NCI-H1092 treated with DMSO at 0.1 percent for 48 hours (cell line): ENCODE measurements at places on chromosomes 7 and 10.
A peak's percentile ranks its signal among the peaks of the same experiment; 100 is the strongest.

- no peak for DNase-seq
Measured at GRCh38 chr10:20173046-20173445, 356.8 kb downstream of the PLXDC2 start.

GRCh38 chr7:10474048-10474447, 499.6 kb upstream of the PHF14 start:
- DNase-seq = no peak

DNA sequence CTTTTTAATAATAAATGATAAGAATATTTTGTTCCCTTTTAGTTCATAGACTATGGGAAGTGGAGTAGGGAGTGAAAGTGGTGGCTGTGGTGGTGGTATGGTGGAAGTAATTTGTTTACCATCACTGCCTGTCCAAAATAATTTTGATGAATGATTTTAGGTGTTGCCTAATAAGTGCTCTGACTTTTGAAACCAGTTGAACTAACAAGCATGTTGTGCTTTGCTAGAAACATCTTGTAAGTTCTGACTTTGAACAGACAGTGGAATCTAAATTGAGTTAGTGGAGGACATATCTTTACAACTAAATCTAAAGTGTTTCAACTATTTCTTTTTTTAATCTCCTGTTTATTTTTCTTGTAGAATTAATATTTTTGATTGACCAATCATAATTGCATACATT, 49.7 kb downstream of the ZEB1 start:
- no peak for DNase-seq

DNA sequence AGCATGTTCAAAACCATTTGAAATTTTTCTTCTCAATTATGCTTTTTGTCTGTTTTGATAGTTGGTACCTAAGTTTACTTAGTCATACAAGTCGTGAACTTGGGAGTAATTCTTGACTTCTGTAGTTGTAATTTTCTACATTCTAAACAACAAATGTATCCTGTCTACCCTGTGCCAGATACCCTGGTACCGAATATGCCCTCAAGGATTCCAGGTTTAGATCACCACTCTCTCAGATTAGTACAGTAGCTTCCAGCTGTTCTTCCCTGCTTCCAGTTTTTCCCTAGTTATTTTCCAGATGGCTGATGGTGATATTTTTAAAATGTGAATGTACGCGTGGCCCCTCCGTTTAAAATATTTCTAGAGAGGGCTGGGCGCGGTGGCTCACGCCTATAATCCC, 6.5 kb downstream of the STAM start:
- DNase-seq = no peak

DNA sequence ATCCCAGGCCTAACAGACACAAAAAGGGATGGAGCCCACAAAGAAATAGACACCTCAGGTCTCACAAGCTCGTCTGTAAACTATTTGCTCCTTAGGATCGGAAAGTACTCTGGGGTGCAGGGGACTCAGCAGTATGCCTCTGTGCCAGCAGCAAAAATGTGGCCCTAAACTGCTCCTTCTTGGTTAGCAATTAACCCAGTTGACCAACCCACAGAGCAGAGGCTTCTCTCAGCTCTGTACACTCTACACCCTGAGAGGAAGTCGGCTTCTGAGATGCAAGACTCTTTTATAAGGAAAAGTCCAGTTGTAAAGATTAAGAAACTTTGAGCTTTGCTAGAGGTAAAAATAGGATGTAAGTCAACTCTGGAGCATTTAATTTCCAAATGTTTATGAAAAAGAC, 156.3 kb upstream of the PRSS58 start:
- no peak for DNase-seq

DNA sequence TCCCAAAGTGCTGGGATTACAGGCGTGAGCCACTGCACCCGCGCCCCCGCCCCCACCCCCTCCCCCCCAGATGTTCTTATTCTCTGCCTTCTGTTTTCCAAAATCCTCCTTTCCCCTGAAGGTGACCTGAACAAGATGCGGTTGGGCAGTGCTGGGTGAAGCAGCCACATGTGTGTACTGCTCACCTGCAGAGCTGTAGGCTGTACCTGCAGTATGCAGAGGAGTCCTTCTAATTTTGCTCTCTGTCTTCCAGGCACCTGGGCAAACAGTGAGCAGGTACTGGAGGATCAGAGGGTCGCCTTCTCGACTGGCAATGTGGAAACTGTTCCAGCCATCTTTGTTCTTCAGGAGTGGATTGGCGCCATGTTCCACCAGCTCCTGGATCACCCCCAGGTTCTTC, 2.1 kb downstream of the ANKRD16 start:
- no peak for DNase-seq

DNA sequence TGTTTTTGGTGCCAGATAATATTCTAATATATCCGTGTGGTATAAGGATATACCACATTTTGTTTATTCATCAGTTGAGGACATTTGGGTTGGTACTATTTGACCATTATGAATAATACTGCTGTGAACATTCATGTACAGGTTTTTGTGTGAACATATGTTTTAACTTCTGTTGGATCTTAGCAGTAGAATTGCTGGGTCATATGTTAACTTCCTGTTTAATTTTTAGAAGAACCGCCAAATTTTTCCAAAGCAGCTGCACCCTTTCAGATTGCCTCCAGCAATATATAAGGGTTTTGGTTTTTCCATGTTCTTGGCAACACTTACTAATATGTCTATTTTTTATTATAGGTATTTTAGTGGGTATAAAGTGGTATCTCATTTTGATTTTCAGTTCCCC, 22.8 kb downstream of the VPS26A start:
- no peak for DNase-seq

DNA sequence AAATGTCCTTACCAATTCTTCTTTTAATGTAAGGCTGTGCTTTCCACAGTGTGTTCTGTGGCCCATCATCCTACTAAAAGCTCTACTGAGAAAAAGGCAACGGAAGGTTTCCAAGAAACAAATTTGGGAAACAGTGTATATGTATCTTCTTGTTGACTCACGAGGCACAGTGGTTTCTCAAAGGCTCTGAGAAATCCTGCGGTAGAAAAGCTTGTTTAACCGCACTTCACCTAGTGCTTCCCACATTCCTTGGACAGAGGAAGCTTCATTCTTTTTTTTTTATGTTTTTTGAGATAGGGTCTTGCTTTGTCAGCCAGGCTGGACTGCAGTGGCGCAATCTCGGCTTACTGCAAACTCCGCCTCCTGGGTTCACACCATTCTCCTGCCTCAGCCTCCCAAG, 84.5 kb downstream of the TACC2 start:
- DNase-seq = no peak

GRCh38 chr7:39130857-39131526, 153.3 kb downstream of the POU6F2 start:
- DNase-seq = peak; percentile 94
